ENCODE measurements at places on chromosomes 3 and 15.

DNA sequence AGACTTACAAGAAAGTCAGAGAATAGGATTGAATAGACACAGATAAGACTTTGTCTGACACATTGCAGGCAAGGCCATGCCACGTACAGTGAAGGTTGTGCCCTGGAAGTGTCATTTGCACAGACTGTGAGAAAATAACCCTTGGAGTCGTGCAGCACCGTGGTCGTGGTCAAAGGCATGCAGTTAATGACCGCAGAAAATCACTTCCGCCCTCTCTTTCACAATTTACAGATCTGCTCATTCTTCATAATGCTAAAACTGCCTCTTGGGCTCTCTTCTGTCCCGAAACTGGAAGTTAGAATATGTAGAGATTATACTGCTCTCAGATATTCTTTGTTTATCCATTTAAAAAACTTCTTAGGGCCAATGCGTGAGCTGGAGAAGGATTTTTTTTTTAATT lies 73.2 kb upstream of the CTXND1 start:
- no peak for DNase-seq

GRCh38 chr3:4643904-4644547 lies 150.9 kb downstream of the ITPR1 start:
- no peak for DNase-seq

GRCh38 chr3:42612217-42612616 lies 11.7 kb downstream of the NKTR start:
- DNase-seq = no peak

DNA sequence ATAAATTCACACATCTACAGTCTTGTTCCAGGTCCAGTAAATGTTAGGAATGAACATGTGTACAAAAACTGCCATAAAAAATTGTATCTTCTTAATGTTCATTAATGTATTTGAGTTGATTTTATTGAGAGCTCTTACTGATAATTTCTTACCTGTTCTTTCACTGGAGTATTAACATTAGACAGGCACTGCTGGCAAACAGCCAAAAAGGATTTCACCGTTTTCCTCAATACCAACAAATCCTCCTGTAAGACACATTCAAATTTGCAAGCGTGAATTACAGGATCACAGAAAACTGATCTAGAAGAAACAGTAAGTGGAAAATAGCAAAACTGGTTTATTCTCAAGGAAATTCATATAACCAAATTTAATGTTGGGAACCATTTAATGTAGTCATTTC lies 127.4 kb downstream of the PCCB start:
- DNase-seq = no peak

DNA sequence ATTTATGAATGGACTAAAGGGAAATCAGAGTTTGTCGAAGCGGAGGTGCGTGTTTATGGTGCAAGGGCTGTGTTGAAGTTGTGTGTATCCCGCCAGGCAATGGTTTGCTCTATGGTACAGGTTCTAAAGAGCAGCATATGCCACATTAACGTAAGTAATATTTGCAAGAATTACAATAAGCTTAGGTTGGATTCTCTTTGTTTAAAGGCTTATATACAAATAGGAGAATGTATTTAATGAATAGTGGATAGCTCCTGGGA lies 800 bp downstream of the EPHA3 start:
- DNase-seq = no peak

DNA sequence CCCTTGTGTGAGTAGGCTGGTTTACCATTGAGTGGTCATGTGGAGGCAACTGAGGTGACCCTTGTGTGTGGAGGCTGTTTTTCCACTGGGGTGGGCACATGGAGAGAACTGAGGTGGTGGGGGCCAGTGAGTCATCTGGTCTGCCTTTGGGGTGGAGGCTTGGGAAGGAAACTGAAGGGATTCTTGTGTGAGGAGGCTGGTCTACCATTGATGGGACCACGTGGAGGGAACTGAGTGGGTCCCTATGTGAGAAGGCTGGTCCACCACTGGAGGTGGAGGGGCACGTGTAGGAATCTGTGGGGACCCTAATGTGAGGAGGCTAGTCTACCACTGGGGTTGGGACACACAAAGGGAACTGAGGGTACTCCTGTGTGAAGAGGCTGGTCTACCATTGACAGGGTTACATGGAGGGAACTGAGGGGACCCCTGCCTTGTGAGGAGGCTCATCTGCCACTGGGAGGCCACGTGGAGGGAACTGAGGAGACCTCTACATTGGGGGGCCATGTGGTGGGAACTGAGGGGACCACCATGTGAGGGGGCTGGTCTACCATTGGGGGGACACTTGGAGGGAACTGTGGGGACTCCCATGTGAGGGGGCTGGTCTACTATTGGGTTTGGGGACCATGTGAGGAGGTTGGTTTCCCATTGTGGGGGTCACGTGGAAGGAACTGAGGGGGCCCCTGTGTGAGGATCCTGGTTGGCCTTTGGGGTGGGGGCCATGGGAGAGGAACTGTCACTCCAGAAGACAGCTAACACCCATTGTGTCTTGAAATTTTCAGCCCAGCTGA lies 164.5 kb downstream of the WNT7A start:
- DNase-seq = no peak

DNA sequence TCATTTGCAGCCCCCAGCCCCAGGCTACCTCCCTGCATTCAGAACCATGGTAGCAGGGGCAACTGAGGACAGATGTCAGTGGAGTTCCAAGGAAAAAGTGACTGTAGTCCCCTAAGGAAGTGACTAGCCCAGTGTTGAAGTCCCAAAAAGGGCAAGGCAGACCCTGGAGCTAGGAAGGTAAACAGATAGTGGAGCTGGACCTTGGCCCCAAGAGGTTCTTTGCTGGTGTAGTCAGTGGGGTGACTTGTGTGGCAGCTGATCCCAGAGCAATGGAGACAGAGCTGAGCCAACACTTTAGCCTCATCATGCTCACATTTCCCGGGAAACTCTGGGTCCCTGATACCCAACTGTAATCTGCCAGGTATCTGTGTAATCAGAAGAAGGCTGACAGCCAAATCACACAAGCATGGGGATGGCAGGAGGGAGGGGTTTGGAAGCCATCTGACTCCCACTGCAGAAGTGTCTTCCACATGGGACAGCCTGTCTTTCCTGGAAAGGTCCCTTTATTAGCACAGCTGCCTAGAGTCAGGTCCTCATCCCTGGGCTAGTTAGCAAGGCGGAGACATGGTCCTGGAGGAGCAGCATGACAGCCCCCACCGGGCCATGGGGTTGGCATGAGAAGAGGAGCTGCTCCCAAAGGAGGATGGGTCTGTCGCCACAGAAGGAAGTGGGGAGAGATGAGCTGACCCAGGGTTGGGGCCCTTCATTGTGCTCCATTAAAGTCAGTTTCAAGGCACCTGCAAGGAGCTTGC lies 39.8 kb downstream of the PXYLP1 start:
- DNase-seq = no peak

DNA sequence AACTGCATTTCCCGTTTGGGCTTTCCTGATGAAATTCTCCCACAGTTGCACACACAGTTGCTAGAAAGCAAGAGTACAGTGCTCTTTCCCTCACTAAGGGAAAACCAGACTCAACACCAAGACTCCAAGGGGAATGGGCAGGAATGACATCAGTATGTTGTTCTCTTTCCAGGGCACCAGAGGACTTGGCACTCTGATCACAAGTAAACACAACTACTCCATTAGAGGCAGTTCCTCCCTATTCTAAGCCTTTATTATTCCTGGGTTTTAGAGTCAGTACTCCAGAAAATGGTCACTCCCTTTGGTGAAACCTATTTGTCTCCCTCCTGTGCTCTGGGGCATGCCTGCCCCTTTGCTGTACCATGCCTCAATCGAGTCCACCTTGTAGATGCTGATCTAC lies 52.3 kb upstream of the VGLL4 start:
- DNase-seq = no peak

Data from stimulated activated CD8-positive, alpha-beta memory T cell treated with anti-CD3 and anti-CD28 coated beads, Interleukin-12 subunit alpha, Interleukin-12 subunit beta, amount 100 ng/mL, for 4 hours (primary cell).